ENCODE measurements at places on chromosomes 16 and 17. TPM values are rescaled to one million over a fixed set of nuclear protein-coding genes. Genes with fewer than 3 reads are reported as not detected.

GRCh38 chr17:37438141-37438540 is 31.5 kb downstream of the TADA2A start:
- no peak for DNase-seq

GRCh38 chr16:88651276-88651988 is 579 bp upstream of the CYBA start:
- DNase-seq: peak; percentile 94

DNA sequence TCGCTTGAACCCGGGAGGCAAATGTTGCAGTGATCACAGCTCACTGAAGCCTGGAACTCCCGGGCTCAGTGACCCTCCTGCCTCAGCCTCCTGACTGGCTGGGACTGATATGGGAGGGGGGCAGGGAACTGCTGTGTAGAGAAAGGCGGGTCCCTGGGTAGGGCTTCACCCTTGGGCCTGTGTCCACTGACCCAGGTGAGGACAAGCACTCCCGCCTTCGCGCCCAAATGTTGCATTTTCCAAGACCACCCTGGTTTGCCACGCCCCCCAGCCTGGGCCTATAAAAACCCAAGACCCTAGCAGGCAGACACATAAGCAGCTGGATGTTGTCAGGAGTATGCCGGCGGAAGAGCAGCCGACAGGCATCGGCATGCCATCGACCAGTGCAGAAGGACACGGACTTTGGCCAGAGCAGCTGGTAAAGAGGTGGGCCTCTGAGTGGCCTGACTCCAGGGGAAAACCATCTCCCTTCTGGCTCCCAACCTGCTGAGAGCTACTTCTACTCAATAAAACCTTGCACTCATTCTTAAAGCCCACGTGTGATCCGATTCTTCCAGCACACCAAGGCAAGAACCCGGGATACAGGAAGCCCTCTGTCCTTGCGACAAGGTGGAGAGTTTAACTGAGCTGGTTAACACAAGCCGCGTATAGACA is 19.1 kb downstream of the SMYD4 start:
- DNase-seq: peak; percentile 87

GRCh38 chr16:88624481-88624880 is 13.9 kb upstream of the IL17C start:
- DNase-seq: no peak

GRCh38 chr16:24858219-24859041 is 12.7 kb downstream of the SLC5A11 start:
- DNase-seq: peak; percentile 72

DNA sequence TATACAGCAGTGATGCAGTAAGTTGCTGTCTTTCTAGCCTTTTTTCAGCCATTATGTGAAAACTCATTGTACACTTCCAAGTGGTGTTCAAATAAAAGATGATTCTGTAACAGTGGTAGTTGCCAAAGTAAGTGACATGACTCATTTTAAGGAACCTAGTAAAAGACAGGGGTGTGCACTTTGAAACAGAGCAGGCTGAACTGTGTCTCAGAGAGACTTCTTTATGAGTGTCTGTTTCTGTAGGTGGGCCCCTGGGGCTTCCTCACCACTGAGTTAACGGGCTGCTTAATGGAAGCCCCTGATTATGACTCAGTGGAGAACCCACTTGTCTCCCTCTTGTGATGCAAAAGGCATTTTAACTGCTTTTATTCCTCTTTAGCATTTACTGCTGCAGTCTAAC is 147.3 kb downstream of the PCTP start:
- no peak for DNase-seq

GRCh38 chr17:15269780-15270089 is 4.6 kb upstream of the PMP22 start:
- no peak for DNase-seq

DNA sequence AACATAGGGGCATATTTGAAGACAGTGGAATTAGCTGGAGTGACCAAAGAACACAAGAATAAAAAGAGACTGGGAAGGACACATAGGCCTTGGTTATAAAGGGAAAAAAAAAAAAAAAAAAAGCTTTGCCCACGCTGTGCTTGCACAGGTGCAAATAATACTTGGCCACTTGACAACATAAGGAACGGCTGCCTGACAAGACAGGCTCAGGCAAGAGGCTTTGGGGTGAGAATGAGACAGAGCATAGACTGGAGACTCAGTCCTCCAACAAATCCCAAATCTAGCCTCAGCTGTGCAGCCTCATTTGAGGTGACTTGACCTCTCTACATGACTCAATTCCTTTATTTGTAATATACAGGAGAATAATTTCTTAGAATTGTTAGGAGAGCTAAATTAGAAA is 332.8 kb upstream of the DYNLRB2 start:
- DNase-seq: no peak

DNA sequence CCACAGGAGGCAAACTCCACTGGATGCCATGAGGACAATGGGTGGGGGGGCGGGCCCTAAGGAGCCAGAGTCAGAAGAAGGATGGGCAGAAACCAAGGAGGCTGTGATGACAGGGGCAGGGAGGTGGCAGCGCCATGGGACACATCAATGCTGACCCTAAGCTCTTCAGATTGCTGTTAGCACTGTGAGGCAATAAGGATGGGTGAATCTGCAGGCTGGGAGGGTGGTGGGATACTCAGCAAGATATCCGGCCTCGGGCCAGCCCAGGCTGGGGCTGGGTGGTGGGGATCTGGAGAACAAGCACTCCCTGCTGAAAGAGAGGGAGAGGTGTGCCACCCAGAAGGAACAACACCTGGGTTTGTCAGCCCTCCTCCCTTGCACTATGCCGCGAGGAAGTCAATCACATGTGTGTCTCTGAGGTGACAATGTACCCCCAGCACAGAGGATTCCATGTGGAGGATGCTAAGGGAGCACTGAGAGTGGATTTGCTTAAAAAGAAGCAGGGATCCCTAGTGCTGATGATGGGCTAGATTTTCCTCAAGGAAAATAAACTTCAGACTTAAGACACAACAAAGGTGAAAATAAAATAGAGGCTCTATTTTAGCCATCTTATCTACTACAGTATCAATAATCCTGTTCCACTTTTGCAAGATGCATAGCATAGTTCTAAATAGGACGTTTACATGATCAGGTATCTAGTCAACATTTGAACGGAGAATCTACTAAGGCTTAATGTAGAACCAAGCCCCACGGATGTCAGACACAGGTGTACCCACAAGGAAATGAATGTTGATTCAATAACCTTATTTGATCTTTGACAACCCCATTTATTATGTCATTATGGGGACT is 22.6 kb downstream of the SMPD3 start:
- DNase-seq: no peak

GRCh38 chr16:70577256-70577698 is 53.7 kb downstream of the SF3B3 start:
- no peak for DNase-seq

- no peak for DNase-seq
Measured at GRCh38 chr17:66717641-66718058, 117.3 kb upstream of the CACNG5 start.

GRCh38 chr16:49332589-49333258 is 40.9 kb upstream of the C16orf78 start:
- no peak for DNase-seq

DNA sequence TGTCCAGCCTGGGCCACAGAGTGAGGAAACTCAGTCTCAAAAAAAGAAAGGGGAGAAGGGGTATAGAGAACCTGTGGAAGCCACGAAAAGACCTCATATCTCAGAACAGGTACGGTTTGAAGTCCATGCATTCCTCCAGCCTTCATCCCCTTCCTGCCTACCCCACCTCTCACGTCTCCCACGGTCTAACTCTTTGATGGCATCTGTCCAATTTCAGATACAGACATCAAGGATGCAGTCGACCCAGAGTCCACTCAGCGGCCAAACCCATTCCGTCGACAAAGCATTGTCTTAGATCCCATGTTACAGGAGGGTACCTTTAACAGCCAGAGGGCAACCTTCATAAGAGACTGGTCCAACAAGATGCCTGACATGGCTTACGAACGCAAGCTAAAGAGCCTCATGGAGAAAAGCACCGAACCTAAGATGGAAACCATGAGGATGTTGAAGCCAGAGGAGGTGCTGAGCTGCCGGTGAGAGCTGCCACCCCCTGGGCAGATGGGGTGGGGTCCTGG is 22.7 kb downstream of the C16orf78 start:
- DNase-seq: no peak

- no peak for DNase-seq
Measured at GRCh38 chr17:6660805-6661463, 9.4 kb downstream of the C17orf100 start.

- no peak for DNase-seq
Measured at GRCh38 chr17:8151120-8151640, 1.0 kb downstream of the PER1 start.

DNA sequence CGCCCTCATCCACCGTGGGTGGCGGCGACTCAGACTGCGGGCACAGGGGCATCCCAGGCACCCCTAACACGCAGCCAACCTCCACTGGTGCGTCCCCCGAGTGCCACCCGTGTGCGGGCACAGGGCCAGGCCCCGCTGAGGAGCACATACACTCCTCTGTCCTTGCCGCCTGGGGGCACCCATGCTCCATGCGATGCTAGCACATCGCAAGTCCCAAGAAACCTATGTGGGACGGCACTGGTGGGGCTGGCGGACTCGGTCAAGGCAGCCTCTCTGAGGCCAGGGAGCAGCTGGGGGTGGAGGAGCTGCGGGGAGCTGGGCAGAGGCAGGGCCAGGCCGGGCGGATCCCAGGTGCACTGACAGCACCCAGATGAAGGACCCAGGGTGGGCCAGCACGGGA is 4.0 kb downstream of the ZNF598 start:
- no peak for DNase-seq

DNA sequence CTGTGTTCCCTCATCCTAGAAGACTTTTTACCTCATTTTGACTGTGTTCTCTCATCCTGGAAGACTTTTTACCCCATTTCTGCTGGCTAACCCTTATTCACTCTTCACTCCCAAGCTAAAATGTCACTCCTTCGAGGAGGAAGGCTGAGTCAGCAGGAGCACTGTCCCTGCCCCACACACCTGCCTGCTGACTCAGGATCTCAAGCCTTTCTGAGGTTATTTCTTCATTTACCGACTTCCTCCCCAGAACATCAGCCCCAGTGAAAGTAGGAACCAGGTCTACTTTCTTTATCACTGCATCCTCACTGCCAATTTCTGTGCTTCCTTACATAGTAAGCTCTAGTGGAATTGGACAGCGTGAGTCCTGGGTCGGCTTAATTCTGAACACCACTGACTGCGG is 220.6 kb downstream of the HS3ST4 start:
- DNase-seq: no peak

DNA sequence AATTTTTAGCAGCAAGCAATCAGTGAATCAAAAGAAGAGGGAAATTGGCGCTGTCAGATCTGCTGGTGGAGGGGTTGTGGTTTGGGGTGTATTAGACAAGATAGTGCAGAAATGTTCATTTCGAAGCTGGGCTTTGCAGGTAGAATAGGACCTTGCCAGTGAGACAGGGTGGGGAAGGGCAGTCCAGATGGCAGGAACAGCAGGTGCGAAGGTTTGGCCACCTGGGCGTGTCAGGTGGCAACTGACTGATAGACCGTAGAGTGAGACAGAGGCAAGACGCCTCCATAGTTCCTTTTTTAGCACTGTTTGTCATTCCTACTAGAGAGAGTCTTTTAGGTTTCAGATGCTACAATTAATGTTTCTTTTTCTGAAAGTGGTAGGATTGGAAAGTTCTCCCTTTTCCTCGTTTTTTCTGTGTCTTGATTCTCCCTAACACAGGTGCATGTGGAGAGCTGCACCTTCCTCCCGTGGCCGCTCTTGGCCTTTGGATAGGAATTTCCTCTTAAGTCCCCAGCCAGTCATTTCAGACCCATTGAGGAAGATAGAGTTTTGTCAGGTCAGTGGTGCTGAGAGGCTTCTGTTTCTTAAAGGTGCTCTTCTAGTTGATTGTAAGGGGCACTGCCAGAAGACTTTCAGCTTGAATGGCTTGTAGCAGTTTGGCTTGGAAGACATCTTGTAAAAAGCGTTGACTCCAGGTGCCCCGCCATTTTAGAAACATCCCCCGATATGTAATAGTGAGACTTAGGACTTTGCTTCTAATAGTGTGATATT is 315.6 kb downstream of the SNX29 start:
- no peak for DNase-seq

GRCh38 chr16:80695020-80695419 is 109.4 kb downstream of the CDYL2 start:
- no peak for DNase-seq

GRCh38 chr16:77112746-77113145 is 78.2 kb upstream of the MON1B start:
- no peak for DNase-seq

Gene NLRP1
- 3.3 TPM for total RNA-seq

Gene TBC1D26
- total RNA-seq: not detected

Gene PLCG2
- 0.13 TPM for total RNA-seq

Gene TNRC6C
- 4.7 TPM for total RNA-seq

Gene PRSS27
- 0.20 TPM for total RNA-seq

Gene MYH3
- total RNA-seq: 1.6 TPM

Gene TBC1D3K
- not detected for total RNA-seq

Gene SPATA32
- total RNA-seq: not detected

Gene ACBD4
- 8.8 TPM for total RNA-seq

Gene CCDC40
- 3.8 TPM for total RNA-seq

Measured in HepG2 (cell line).